ENCODE measurements at places on chromosomes 2 and 18. TPM values are rescaled to one million over a fixed set of nuclear protein-coding genes. Genes with fewer than 3 reads are reported as not detected.

Gene ARL5A
- total RNA-seq, result 47.3 TPM

Gene PKDCC
- 52.2 TPM for total RNA-seq

Gene HOXD3
- 29.3 TPM for total RNA-seq

Gene GALNT5
- 0.47 TPM for total RNA-seq

Gene IL36RN
- not detected for total RNA-seq

Gene EGR4
- total RNA-seq, result not detected

Gene OR6B2
- total RNA-seq, result not detected

Gene PLB1
- total RNA-seq, result 6.8 TPM

Gene MZT2B
- 160 TPM for total RNA-seq

Gene TMEM178A
- total RNA-seq, result 5.7 TPM

- no peaks in the 10 kb centered on the region for H3K36me3 ChIP-seq
- peaks cover 23% of the 10 kb centered on the region for H3K4me1 ChIP-seq
- H3K27me3 ChIP-seq, result peaks cover 76% of the 10 kb centered on the region
- no peak overlapping the region for H3K4me3 ChIP-seq
- no peak overlapping the region for H3K27ac ChIP-seq
Measured at GRCh38 chr2:63055226-63056106, 4.8 kb downstream of the OTX1 start.

- peaks cover 4% of the 10 kb centered on the region for H3K4me1 ChIP-seq
- H3K27ac ChIP-seq, result no peak overlapping the region
- no peaks in the 10 kb centered on the region for H3K27me3 ChIP-seq
Measured at GRCh38 chr2:88184762-88185161, 14.6 kb downstream of the THNSL2 start.

DNA sequence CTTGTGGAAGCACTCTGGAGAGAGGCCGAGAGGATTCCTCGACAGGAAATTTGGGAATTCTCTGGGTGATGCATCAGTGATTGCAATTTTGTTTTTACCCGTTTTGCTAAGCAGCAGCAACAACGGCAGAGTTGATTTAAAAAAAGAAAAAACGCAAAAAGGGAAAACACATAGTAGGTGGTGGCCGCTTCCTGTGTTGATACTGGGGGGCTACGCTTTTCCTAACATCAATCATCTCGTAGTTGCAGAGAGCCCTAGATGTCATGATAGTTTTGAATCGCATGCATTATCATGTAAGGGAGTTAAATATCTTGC lies 271 bp upstream of the RBM43 start:
- H3K4me3 ChIP-seq, result peak overlapping the region; percentile 86
- no peaks in the 10 kb centered on the region for H3K36me3 ChIP-seq
- H3K4me1 ChIP-seq, result no peaks in the 10 kb centered on the region
- no peaks in the 10 kb centered on the region for H3K27me3 ChIP-seq

DNA sequence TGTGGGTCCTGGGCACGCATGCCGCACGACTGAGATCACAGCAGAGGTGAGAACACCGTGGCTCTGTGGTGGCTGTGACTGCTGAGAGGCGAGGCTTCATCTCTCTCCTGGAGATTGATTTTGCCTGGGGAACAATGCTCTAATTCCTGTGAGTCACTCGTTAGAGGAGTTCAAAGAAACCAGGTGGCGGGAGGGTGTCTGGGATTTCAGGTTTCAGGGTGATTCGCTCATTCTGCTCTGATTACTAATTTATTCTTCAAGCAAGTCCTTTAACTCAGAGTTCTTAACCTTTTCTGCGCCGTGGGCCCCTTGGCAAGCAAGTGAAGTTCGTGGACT lies 56.3 kb downstream of the GLI2 start:
- H3K36me3 ChIP-seq, result no peaks in the 10 kb centered on the region
- no peaks in the 10 kb centered on the region for H3K4me1 ChIP-seq
- DNase-seq, result no peak
- H3K27me3 ChIP-seq, result no peaks in the 10 kb centered on the region

GRCh38 chr2:195612611-195613495 lies 44.2 kb upstream of the SLC39A10 start:
- H3K27me3 ChIP-seq, result no peaks in the 10 kb centered on the region
- H3K36me3 ChIP-seq, result no peaks in the 10 kb centered on the region
- DNase-seq, result peak; percentile 76
- no peak overlapping the region for H3K27ac ChIP-seq
- H3K4me1 ChIP-seq, result no peaks in the 10 kb centered on the region

- no peaks in the 10 kb centered on the region for H3K36me3 ChIP-seq
- H3K4me1 ChIP-seq, result no peaks in the 10 kb centered on the region
- H3K27ac ChIP-seq, result no peak overlapping the region
- no peak overlapping the region for H3K4me3 ChIP-seq
Measured at GRCh38 chr2:107932979-107933378, 53.3 kb upstream of the SLC5A7 start.

GRCh38 chr2:168749297-168749696 lies 53.1 kb upstream of the NOSTRIN start:
- H3K36me3 ChIP-seq, result no peaks in the 10 kb centered on the region
- no peaks in the 10 kb centered on the region for H3K27me3 ChIP-seq
- no peak overlapping the region for H3K27ac ChIP-seq
- DNase-seq, result no peak

DNA sequence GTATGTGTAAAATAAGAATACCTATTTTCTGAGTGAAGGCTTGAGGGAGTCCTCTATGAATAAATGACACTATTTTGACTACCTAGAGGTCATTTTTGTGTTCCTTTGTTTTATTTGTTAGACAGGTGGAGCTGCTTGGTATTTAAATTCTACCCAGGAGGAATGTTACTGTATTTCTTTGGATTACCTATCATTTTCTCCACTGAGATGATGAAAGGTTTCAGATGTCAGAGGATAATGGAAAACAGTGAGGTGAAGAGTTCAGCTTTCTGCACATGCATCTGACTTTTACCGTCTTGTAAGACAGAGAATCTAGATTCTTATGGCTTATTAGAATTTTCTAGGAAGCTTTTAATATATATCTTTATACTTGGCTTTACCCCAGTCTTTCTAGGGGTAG lies 689.8 kb upstream of the NXPH2 start:
- DNase-seq, result no peak
- no peaks in the 10 kb centered on the region for H3K27me3 ChIP-seq
- no peaks in the 10 kb centered on the region for H3K36me3 ChIP-seq
- no peak overlapping the region for H3K27ac ChIP-seq
- H3K4me1 ChIP-seq, result no peaks in the 10 kb centered on the region

DNA sequence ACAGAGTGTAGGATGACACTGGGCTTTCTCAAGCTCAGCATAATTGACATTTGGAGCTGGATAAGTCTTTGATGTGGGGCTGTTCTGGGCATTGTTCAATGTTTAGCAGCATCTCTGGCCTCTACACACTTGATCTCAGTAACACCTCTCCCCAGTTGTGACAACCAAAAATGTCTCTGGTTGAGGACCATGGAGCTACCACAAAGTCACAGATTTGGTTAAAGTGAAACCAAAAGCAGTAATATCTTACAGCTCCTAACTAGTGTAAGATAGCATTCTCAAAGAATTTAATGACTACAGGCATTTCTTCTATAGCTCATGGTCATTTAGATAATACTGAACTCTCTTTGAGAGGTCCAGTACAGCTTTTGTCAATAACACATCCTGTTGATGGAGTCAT lies 23.4 kb upstream of the PAX3 start:
- H3K36me3 ChIP-seq, result no peaks in the 10 kb centered on the region
- no peak for DNase-seq
- no peaks in the 10 kb centered on the region for H3K4me1 ChIP-seq
- no peak overlapping the region for H3K27ac ChIP-seq

DNA sequence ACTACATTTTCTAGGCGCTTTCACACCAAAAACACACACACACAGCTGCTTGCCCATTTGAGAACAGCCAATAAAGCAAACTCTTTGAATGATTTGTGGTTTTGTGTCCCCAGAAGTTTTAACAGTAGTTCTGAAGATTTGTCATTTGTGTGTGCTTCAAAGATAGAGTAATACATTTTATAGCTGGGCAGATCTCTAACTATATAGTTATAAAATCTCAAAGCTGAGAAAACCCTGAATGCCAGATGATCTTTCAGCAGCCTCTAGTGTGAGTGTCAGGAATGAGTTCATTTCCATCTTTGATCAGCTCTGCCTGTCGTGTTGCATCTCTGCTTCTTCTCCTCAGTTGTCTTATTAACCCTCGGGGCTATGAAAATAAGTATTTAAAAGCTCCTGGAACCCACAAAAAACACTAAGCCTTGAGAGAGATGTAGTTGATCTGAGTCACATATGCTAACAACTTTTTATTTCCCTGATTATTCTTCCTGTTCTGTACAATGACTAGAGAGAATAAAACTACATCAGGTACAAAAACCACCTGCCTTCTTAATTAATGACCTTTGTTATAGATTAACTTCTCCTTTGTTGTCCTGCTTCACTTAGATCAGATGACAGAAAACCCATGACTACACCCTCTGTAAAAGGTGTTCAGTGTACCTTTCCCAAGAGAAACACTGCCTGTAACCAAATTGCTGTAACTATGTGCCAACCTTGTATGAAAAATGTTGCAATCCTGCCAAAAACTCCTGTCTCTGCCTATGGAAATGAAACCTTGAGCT lies 30.0 kb upstream of the SLC3A1 start:
- peak overlapping the region; percentile 11 for H3K4me3 ChIP-seq
- peaks cover 26% of the 10 kb centered on the region for H3K4me1 ChIP-seq
- peak; percentile 72 for DNase-seq
- no peaks in the 10 kb centered on the region for H3K27me3 ChIP-seq
- H3K36me3 ChIP-seq, result no peaks in the 10 kb centered on the region

GRCh38 chr2:68362069-68362468 lies 3.0 kb upstream of the PLEK start:
- H3K27ac ChIP-seq, result no peak overlapping the region
- DNase-seq, result peak; percentile 61
- H3K4me1 ChIP-seq, result no peaks in the 10 kb centered on the region
- no peaks in the 10 kb centered on the region for H3K27me3 ChIP-seq
- no peak overlapping the region for H3K4me3 ChIP-seq

- no peak overlapping the region for H3K27ac ChIP-seq
- H3K27me3 ChIP-seq, result no peaks in the 10 kb centered on the region
- no peaks in the 10 kb centered on the region for H3K4me1 ChIP-seq
- no peak overlapping the region for H3K4me3 ChIP-seq
Measured at GRCh38 chr18:76374330-76375281, 120.4 kb downstream of the ZNF516 start.

DNA sequence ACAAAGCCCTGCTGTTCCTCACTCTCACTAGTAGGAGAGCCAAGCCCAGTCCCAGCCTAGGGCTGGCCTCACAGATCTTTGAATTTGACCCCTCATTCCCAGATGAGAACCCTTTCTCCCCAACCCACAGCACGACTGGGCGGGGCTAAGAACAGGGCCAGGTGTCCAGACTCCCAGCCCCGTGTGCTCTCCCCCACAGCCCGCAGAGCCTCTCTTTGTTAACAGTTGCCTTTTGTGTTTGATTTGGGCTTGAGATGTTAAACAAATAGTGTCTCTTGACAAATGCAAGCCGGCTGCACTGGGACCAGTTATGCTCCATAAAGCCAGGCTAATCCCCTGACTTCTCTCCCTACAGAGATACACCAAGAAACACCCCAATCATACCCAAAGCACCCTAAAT lies 4.7 kb upstream of the KCNK3 start:
- H3K27me3 ChIP-seq, result no peaks in the 10 kb centered on the region
- H3K4me1 ChIP-seq, result no peaks in the 10 kb centered on the region
- no peak for DNase-seq

DNA sequence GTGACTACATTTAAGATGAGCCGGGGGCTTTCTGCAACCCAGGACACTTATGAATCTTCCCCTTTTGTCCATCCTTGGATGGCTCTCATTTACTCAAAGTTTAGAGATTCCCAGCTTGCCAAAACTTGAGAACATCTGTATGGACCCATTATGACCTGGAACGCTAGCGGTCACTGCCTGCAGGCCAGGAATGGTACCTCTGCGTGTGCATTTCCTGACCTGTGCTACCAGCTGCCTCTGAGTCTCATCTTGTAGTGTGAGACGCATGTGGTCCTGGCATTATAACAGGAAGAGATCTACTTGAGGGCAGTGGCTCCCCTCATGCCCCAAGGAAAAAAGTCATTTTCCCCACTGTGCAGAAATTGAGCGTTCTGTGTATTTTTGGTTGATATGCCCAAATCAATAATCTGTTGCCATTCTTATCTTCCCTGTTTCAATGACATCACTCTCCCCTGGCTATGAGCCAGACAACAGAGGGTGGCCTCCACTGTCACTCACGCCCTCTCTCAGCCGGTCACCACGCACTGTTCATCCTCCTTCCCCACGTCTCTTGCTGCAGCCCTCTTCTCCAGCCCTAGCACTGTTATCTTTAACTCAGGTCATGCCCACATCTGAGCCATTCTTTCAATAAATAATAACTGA lies 28.5 kb upstream of the NPAS2 start:
- no peaks in the 10 kb centered on the region for H3K36me3 ChIP-seq
- peaks cover 1% of the 10 kb centered on the region for H3K4me1 ChIP-seq
- H3K27me3 ChIP-seq, result no peaks in the 10 kb centered on the region

GRCh38 chr2:237873421-237873831 lies 14.0 kb downstream of the RAMP1 start:
- H3K27me3 ChIP-seq, result no peaks in the 10 kb centered on the region
- no peak for DNase-seq
- no peaks in the 10 kb centered on the region for H3K4me1 ChIP-seq
- no peak overlapping the region for H3K4me3 ChIP-seq
- no peaks in the 10 kb centered on the region for H3K36me3 ChIP-seq

DNA sequence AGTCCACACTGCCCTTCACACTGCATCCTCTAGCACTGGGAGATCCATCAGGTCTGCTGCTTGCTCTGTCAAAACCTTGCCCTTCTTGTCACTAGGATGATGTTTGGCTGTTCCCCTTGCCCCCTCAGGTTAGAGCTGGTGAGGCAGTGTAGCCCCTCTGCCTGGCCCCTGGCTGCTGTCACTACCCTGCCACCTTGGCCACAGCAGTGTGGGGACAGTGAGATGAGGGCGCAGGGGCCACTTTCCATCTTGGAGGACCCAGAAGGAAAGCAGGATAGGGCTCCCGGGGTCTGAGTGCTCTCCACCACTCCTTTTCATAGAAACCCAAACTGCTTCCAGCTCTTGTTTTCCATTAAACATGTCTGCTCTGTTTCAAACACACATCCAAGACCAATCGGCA lies 19.9 kb downstream of the THSD7B start:
- H3K27ac ChIP-seq, result no peak overlapping the region
- no peak overlapping the region for H3K4me3 ChIP-seq

GRCh38 chr2:235567842-235568241 lies 74.0 kb downstream of the AGAP1 start:
- H3K27ac ChIP-seq, result no peak overlapping the region
- H3K36me3 ChIP-seq, result peaks cover 3% of the 10 kb centered on the region
- H3K4me1 ChIP-seq, result peaks cover 32% of the 10 kb centered on the region
- DNase-seq, result no peak
- H3K4me3 ChIP-seq, result no peak overlapping the region

Measured in kidney (tissue), 22 donors.